ENCODE measurements at places on chromosomes 1 and 21.

DNA sequence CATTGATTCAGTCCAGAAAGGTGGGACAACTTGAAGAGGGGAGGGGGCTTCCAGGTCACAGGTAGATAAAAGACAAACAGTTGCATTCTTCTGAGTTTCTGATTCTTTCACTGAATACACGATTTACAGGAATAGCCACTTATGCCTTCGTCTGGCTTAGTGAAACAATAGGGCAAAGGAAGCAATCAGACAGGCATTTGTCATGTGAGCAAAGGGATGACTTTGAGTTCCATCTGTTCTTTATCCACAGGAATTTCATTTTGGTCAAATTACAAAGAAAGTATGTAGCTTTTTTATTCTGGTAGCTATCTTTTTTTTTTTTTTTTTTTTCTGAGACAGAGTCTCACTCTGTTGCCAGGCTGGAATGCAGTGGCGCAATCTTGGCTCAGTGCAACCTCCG is 202.5 kb downstream of the TTLL7 start:
- DNase-seq: peak; percentile 68

DNA sequence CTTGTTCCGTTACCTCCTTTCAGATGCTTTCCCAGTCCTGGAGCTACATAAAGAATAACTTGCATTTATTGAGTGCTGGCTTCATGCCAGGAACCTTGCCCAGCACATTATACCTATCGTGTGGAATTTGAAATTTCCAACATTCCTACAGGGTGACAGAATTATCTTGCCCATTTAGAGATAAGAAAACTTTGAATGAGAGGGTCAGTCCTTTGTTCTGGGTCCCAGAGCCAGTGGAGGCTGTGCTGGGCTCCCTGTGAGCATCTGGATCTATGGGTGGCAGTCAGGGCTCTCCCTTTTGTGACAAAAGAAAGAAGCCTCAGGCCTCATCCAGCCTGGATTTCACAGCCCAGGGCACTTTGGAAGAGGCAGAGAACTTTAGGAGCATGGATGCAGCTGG is 3.2 kb downstream of the GSTM4 start:
- DNase-seq: no peak

- DNase-seq: no peak
Observed at GRCh38 chr21:44979687-44980561, 40.1 kb downstream of the SLX9 start.

DNA sequence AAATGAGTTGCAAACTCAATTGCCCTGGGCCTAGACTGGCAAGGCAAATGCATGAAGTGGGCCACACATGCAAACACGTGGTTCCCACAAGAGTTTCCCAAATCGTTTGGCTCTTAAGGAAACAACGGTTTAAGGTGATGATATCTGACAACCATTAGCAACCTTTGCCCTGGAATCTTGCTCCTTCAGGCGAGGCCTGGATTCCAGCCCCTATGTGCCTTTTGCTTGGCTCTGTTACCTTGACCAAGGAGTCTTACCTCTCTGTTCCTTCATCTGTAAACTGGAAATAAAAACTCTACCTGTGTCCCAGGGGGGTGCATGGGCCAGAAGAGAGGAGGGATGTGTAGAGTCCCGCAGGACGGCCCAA is 72.1 kb upstream of the CASZ1 start:
- no peak for DNase-seq

DNA sequence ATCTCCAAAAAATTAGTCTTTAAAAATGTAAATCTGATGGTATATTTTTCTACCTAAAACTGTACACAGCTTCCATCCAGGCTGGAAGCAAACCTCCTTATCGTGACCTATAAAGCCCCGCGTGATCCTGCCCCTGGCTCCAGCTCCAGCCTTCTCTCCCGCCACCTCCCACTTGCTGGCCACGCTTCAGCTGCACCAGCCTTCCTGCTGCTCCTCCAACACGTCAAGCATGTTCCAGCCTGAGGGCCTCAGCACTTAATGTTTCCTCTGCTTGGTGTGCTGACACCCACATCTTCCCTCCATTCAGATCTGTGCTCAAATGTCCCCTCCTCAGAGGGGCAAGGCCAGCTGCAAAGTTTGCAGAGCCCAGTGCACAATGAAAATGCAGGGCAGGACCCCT is 123.5 kb upstream of the MAGI3 start:
- no peak for DNase-seq

DNA sequence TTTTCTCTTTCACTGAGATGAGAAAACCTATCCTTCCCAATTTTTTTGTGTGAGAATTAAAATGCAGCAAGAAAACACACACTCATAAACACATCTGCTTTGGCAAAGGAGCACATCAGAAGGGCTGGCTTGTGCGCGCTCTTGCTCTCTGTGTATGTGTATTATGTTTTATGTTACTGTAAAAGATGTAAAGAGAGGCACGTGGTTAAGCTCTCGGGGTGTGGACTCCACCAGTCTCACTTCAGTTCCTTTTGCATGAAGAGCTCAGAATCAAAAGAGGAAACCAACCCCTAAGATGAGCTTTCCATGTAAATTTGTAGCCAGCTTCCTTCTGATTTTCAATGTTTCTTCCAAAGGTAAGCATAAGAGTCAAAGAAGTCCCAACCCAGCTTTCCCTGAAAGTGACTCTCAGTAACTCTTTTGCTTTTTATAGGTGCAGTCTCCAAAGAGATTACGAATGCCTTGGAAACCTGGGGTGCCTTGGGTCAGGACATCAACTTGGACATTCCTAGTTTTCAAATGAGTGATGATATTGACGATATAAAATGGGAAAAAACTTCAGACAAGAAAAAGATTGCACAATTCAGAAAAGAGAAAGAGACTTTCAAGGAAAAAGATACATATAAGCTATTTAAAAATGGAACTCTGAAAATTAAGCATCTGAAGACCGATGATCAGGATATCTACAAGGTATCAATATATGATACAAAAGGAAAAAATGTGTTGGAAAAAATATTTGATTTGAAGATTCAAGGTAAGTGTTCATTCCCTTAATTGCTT is at the start of gene CD2:
TSS of gene CD2 (plus strand) at position 233 of the 780 bp plus-strand sequence. CDS start at position 296, 63 bp downstream.
- no peak for DNase-seq

- no peak for DNase-seq
Observed at GRCh38 chr21:25509862-25510261, 97.4 kb downstream of the MRPL39 start.

GRCh38 chr1:9115351-9116205 is 13.3 kb downstream of the GPR157 start:
- DNase-seq: no peak

GRCh38 chr1:110726755-110727154 is 52.0 kb upstream of the KCNA3 start:
- no peak for DNase-seq

DNA sequence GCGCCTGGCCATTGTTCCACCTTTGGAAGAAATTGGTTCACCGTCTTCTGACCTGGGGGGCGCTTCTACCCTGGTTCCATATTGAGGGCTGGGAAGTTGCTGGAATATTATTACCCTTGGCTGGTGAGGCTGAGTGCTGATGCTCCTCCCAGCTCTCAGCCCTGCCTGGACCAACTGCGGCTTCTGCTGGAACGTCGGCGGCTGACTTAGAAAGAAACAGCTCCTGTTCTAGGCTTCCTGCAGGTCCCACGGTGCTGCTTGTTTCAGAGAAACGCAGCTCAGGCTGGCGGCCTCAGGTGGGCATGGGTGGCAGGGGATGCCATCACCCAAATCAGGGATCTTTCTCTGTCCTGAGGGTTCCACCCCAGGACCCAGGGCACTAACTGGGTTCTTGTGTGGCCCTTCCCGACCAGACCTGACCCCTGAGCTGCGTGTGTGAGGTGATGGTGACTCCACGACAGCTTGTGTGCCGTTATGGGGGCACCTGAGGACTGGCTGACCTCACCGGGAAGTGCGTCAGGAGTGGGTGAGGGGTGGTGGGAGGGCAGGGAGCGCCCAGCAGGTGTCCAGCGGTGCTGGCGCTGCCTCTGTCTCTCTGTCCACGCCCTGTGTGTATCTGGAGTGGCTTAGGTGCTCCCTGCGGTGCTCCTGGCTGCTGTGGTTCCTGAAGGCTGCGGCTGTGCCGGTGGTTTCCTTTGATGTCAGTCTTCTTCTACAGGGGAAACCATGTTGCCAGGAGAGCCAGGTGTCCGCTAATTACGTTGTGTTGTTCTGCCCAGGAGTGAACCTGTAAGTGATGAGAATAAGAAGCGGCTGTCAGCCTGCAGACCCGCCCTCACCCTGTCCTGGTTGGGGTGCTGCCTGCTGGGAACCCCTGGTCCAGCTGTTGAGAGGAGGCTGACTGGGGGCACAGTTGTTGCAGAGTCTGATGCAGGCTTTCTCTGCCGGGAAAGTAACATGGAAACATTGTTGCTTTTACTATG is 8.9 kb downstream of the SKI start:
- DNase-seq: no peak

DNA sequence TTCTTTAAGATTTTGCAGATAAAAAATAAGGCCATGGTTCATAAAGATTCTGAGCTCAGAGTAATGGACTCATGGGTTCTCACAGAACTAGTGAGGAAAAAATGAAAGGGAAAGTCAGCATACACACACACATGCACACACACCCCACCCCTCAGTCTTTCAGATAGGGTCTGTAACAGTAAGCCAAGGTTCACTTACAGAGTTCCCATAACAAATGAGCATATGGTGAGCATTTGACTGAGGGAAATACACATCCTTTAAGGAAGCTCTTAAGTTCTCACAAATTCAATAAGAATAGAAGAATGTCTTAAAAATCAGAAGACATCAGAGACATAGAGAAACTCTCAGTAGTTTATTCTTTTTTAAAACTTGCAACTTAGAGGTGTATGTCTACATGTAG is 57.9 kb downstream of the NTMT2 start:
- peak; percentile 51 for DNase-seq

DNA sequence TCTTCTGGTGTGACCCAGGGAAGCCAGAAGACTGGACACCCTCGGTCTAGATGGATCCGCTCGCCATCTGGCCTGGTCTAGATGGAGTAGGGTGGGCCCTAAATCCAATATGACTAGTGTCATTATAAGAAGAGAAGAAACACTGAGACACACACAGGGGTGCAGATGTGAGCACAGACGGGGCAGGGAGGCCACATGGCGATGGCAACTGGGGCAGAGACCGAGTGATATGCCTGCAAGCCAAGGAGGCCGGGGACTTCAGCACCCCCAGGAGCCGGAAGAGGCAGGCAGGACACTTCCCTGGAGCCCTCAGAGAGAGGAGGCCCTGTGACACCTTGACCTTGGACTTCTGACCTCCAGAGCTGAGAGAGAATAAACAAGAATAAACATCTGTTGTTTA is 5.6 kb upstream of the TFF3 start:
- DNase-seq: no peak
